ENCODE measurements at places on chromosomes 7 and 10. TPM values are rescaled to one million over a fixed set of nuclear protein-coding genes. Genes with fewer than 3 reads are reported as not detected.

Gene FZD1
- total RNA-seq = 0.97 TPM

Gene CDH23
- under 0.01 TPM for total RNA-seq

Gene OR9A2
- total RNA-seq = not detected

Gene PTPRN2
- 0.32 TPM for total RNA-seq

Data from epithelial cell of umbilical artery (primary cell).